ENCODE measurements at places on chromosomes 3 and 15. TPM values are rescaled to one million over a fixed set of nuclear protein-coding genes. Genes with fewer than 3 reads are reported as not detected.

Gene PRR20G
- total RNA-seq = not detected

Gene HRG
- total RNA-seq = not detected

Gene PPM1M
- total RNA-seq = 16.6 TPM

Gene SFMBT1
- total RNA-seq = 7.5 TPM

Gene MINAR1
- total RNA-seq = 0.66 TPM
